Activated T-cell treated with anti-CD3 and anti-CD28 coated beads for 4 hours (primary cell): ENCODE measurements at places on chromosomes 2 and 18.

GRCh38 chr2:102832789-102833188, 71.0 kb downstream of the TMEM182 start:
- no peak for DNase-seq

DNA sequence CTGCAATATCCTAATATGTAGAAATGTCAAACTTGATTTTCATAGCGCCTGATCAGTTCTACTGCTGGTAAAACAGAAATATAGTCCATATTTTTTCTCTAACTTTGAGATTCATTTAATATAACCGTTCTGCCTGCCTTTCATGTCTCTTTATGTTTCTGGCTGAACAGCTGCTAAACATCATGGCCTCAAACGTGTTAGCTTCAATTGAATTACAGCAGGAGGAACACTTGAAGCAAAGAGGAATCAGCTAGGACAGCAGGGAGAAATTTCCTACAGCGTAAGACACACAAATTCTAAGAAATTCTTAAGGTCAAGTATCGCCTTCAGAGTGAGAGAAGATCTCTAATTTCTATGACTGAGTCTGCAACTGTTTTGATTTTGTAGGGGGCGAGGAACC, 433.2 kb downstream of the FBXO15 start:
- DNase-seq, result no peak

DNA sequence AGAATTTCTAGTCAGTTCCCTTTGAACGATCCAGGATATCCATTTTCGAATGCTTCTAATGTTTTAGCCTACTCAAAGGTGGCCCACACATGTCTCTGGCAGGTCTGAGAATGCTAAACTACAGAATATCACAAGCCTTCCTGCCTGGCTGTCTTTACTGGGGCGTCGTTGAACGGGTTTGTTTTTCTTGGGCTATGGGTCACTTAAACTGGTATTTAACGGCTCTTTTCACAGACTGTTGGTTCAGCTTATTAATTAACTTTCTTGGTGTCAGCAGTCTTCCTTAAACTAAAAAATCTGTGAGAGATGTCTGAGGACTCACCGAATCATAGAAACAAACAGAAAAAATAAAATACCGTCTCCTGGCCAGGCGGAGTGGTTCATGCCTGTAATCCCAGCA, 563.2 kb upstream of the NRP2 start:
- DNase-seq, result no peak

- no peak for DNase-seq
Measured at GRCh38 chr2:100893392-100894104, 73.6 kb downstream of the NPAS2 start.

- DNase-seq, result no peak
Measured at GRCh38 chr18:43506935-43507334, 229.6 kb upstream of the SYT4 start.

DNA sequence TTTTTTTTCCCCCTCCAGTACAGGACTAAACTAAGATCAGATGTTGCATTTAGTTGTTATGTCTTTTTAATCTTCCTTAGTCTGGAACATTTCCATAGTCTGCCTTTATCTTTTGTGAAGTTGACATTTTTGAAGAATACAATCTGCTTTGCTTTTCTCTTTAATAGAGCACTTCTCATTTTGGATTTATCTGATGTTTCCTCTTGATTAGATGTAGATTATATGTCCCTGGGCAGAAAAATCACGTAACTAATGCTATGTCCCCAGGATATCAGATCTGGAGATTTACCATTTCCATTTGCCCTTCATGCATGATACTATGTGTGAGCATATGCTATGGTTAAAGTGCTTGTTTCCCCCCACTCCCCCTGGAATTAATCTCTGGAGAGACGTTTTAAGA, 6.2 kb downstream of the ZNF638 start:
- no peak for DNase-seq

DNA sequence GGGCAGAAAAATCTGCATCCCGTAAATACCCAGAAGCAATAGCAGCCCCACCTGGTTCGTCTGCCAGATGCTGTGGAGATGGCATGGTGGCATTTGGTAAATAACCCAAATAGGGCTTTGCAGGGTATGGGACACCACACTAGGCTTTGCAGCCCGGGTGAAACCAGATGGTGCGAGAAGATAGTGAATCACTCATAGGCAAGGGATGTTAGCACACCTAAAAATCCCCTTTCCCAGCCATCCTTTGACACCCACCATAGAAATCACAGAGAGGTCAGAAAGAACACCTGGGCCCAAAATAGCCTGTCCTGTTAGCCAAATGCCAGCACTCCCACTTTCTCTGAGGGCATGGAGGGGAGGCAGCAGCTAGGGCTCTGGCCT, 47.6 kb downstream of the BCL11A start:
- DNase-seq, result no peak

GRCh38 chr18:10027031-10027430, 113.2 kb downstream of the VAPA start:
- DNase-seq, result no peak

DNA sequence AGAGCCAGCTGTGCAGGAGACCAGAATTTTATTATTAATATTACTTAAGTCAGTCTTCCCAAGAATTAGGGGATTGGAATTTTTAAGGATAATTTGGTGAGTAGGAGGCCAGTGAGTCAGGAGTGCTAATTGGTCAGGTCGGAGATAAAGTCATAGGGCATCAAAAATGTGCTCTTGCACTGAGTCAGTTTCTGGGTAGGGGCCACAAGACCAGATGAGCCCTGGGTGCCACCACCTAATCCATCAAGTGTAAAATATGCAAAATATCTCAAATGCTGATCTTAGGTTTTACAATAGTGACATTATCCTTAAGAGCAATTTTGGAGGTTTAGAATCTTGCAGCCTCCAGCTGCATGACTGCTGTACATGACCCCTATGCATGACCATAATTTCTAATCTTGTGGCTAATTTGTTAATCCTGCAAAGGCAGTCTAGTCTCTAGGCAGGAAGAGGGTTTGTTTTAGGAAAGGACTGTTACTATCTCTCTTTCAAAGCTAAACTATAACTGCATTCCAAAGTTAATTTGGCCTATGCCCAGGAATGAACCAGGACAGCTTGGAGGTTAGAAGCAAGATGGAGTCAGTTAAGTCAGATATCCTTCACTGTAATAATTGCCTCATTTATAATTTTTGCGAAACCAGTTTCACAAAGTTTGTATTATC, 215.9 kb downstream of the RNF152 start:
- DNase-seq, result no peak

GRCh38 chr18:8778386-8778785, 73.0 kb downstream of the MTCL1 start:
- no peak for DNase-seq

GRCh38 chr2:117763804-117764203, 50.7 kb upstream of the DDX18 start:
- DNase-seq, result no peak
